ENCODE measurements at places on chromosomes 11 and 22.

DNA sequence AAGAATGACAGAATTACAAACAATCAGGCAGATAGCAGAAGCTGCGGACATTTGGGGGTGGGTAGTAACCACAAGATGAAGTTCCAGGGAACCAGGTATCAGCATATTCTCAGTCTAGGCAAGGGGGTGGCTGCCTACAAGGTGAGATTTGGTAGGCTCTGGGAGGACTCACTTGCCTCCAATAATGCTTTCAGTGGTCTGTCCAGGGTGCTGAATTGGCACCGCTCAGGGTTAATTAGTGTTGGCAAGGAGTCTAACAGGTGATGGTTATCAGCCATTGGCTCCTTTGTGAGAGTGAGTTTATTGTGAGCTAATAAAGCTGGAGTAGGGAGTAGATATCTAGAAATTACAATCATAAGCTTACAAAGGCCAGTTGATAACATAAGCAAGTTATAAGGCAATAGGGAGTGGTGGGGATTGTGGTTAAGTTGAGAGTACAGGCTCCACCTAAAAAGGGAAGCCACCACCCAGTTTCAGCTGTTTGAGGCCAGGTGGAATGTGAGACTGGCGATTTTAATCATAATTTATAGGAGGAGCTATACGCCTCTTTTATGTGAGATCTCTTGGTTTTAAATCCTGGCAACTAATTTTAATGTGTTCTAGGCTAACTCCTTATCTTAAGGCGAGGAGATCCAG is 320.5 kb downstream of the MIAT start:
- peak; percentile 2 for DNase-seq

DNA sequence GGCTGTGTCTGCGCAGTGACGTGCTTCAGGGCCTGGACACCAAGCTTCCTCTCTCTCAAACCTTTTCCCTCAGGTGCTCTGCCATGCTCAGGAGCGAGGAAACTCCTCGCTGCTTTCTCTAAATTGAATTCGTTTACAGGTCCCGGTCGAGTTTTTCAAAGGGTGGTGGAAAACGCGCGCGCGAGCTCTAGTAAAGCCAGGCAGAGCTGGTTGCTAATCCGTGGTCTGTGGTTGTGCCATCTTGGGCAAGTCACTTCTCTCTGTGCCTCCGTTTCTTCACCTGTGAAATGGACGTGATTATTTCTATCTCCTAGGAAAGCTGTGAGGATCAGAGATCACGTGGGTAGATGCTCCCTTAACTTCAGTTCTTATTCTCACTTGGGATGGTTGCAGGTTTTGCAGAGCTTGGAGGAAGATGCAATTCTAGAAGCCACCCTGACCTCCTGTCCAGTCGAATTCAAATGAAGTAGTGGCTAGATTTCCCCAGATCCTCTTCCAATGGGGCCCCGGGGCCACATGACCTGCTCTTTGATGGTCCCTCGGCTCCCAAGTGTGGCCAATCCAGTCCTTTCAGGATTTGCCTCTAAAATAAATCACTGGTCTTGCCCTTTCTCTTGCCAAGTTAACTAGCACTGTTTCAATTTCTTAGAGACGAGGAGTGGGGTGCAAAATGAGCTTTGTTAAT is 10.5 kb upstream of the ALX4 start:
- no peak for DNase-seq

DNA sequence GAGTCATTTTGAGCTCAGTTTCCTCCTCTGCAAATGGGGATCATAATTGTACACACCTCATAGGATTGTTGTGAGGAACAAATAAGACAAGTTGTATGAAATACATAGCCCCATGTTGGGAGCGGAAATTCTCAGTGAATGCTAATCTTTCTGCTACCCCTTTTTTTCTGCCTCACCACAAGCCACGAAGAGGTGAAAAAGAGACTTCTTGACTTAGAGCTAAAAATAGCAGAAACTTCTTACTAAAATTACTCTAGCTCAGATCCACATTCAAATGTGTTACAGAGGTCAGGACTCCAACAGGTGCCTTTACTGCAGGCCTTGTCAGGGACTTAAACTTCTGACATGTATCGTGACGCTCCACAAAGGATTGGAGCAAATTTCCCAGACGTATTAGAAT is 128.5 kb downstream of the MIAT start:
- no peak for DNase-seq

DNA sequence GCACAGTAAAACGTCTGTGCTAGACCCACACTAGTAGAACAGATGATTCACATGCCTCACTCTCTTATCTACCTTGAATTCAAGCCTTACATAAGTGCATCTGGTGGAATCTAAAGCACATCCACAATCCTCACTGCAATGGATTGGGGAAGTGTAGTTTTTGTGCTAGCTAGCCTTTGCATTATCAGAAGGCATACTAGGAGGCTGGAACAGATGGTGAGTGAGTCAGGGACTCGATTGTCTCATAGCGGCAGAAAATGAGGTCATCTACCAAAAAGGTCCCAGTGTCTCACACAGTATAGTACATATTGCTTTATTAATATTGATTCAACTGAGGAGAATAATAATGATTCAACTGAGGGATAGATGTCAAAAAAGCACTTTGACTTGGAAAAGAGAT is 9.3 kb downstream of the MSANTD4 start:
- peak; percentile 9 for DNase-seq

GRCh38 chr11:83070044-83070701 is 1.5 kb downstream of the RAB30 start:
- DNase-seq = no peak

DNA sequence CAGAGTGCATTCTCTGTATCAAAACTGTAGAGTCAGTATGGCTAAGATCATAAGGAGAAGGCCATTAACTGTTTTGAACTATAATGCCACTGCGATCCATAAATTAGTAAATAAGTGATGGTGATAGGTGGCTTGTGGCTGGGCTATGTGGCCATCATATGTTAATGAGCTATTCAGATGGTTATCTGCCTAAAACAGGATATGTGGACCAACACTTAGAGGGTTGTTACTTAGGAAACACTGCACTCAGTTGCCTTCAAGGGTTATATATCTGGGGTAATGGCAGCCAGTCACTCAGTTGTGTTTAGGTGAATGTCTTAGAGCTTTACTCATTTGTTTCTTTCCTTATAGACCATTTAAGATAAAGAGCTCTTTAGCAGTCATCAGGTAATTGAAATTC is 66.0 kb downstream of the PPP2R1B start:
- DNase-seq = no peak

DNA sequence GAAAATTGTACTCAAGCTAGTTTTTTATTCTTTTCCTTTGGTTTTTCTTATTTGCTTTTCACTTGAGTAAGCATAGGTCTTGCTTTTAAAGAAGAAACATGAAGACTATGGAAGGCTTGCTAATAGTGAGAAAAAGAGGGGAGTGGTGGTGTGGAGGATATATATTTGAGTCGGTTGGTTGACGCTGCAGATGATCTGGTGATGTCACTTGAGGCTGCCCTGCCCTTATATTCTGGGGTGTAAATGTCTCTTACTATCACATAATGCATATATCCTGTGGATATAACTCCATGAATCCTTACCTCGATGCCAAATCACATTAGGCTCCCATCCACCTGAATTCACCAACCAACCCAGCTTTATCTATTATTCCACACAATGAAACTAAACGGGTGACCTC is 2.9 kb downstream of the GRIA4 start:
- no peak for DNase-seq

- DNase-seq = no peak
Observed at GRCh38 chr22:17552737-17553136, 10.6 kb upstream of the SLC25A18 start.

- DNase-seq = peak; percentile 55
Observed at GRCh38 chr11:44066732-44067141, 667 bp downstream of the ACCS start.

DNA sequence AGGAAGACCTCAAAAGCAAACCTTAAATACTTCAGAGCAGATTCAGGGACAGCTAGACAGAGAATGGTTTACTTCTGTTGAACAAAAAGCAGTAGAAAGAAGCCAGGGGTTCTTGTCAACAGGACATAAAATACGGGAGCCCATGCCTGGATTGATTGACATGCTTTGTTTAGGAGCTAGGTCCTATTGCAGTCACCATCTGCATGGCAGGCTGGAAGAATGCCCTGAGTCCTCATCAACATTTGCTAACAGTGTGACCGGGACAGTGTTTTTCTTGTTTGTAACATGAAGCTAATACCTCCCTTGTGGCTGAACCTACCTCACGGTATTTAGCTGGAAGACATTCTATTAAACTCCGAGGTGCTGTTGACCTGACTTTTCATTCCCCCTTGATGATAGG is 225.4 kb downstream of the NTM start:
- no peak for DNase-seq

GRCh38 chr11:19594326-19594725 is 118.3 kb upstream of the NAV2 start:
- DNase-seq = no peak

DNA sequence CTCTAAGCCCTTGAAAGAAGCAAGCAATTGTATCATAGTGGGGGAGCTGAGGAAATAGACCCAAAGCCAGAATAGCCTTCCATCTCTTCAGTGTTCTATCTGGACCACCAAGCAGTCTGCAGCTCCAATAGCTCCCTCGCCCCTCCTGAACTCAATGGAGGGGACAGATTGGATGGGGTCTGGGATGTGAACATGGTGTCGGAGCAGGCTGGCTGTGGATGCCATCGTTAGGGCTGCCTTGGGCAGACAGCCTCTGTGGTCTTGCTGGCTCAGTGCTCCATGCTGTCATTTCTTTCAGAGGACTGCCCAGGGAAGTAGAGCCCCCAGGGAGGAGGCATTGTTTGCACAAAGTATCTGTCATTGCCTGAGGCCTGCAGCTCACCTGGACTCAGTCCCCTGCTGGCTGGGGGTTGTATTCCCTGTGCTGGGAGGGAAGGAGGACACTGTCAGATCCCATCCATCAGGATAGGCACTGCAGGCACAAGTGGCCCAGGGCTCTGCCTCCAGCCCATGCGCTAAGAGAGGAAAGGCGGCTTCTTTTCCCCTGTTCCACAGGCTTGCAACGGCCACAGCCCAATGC is 537.7 kb downstream of the BUD13 start:
- DNase-seq = no peak

DNA sequence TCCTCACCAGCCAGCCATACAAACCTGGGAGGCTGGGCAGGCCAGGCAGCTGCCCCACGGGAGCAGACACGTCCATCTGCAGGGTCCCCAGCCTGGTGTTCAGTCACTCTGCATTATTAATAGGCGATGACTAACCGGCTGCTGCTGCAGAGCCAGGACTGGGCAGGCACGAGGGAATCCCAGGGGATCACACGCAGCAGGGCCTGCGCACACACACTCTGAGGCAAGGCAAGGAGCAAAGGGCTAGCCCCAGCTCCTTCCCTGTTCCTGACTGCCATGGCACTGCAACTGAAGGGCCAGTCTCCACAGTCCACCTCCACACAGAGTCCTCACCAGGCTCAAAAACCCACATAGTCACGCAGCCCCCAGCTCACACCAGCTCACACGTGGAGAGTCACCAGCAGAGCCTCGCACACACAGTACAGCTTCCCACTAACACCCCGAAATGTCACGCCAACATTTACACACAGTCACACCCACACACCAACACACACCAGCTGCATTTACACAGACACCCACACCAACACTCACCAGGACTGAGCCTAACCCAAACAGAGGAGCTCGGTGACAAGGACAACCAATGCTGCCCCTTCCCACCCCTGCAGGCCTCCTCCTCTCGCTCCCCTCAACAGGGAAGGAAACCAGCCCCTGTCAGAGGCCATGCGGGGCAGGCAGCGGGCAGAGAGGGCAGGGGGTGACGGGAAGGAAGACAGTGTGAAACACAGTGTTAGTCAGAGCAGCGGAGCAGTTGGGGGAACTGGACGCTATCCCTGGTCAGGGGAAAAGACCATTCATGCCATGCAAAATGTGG is 47.3 kb downstream of the NRXN2 start:
- DNase-seq = peak; percentile 98

- no peak for DNase-seq
Observed at GRCh38 chr11:16603890-16604793, 134.3 kb upstream of the C11orf58 start.

DNA sequence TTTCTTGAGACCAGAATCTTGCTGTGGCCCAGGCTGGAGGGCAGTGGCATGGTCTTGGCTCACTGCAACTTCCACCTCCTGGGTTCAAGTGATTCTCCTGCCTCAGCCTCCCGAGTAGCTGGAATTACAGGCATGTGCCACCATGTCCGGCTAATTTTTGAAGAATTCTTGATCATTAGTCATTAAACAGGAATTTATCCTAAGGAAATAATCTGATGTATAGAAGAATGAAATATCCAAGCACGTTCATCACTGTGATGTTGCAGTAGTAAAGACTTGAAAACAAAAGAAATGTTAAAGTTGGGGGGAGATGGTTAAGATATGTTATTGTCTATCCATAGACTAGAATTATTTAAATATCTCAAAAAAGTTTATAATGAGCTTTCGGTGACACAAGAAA is 23.6 kb downstream of the CBL start:
- DNase-seq = no peak

DNA sequence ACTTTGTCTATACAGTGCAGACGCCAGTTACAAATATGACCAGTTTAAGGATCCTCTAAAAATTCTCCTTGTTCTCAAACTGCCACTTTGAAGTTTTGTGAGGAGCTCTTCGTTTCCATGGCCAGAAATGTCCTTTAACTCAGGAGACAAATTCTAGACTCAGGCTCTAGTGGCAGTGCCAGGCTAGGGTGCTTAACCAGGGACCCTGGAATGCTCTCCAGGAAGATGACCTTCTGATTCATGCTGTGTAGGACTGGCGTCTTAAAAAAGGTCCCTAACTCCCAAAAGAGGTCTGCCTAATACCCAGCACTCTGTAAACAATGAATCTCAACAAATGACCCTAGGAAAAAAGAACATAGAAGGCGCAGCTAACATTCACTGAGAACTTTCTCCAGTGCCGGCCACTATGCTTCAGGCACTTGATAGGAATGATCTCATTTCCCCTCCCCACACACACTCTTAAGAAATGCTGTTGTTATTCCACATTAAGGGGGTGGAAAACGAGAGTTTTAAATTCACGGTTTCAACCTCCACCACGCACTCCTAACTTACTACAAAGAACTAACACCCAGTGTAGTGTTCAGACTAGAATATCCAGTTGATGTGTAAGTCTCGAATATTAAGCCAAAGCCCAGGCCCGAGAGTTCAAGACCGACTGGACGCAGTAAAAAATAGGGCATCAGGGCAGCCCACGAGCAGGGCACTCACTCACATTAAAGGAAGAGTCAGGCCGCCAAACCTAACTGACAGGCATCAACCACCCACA is 747 bp downstream of the NXF1 start:
- peak; percentile 40 for DNase-seq

DNA sequence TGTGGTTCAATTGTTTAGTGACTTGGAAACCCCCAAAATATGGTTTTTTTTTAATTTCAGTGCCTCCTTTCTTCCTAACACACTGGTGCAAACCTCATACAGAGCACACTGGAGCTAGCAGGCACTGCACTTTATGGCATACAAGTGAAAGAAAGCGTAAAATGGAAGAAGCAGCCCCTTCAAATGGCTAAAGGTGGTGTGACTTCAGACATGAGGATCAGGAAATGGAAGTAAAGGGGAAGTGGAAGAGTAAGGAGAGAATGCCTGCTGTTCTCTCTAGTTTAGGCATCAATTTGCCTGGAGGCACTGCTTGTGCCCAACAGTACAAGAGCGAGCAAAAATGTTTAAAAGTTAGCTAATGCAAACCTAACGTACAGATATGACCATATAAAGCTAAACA is 5.7 kb downstream of the RSF1 start:
- DNase-seq = peak; percentile 20
